T-helper 1 cell (primary cell): ENCODE measurements at places on chromosomes 2 and 18.

GRCh38 chr2:95208106-95208505 lies 785 bp downstream of the ZNF892 start:
- DNase-seq, result no peak

- no peak for DNase-seq
These were observed 4.7 kb downstream of the NBAS start for GRCh38 chr2:15556311-15556930.

DNA sequence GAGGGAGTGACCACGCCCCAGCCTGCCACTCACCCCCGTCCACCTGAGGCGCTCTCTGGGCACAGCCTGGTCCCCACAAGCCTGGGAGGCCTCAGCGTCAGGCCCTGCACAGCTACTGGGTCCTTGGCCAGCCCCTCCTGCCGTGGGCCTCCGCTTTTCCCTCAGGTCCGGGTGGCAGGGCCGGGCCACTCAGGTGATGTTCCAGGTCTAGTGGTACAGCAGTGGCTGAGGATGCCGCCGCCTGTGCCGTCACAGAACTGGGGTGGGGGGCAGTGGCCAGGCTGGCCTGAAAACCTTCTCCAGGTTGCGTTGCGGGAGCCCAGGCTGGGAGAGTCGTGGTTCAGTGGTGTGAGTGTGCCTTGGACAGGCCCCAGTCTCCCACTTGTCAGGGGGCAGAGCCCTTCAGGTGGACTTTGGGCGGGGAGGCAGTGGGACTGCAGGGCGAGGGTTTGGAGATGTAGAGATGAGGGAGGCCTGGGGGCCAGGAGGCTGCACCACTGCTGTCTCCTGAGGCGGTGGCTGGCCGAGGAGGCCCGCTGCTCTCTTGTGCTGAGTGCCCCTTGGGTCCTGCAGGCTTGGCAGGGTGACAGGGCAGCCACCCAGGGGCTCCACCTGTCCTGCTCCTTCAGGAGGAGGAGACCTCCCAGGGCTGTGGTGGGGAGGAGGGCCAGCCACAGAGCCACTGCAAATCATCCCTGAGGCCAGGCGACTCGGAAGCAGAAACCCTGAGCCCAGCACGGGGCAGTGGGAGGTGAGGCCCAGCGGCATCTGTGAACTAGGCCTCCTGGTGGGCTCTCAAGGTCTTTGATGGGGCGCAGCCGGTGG lies 7.6 kb downstream of the GPC1 start:
- no peak for DNase-seq

DNA sequence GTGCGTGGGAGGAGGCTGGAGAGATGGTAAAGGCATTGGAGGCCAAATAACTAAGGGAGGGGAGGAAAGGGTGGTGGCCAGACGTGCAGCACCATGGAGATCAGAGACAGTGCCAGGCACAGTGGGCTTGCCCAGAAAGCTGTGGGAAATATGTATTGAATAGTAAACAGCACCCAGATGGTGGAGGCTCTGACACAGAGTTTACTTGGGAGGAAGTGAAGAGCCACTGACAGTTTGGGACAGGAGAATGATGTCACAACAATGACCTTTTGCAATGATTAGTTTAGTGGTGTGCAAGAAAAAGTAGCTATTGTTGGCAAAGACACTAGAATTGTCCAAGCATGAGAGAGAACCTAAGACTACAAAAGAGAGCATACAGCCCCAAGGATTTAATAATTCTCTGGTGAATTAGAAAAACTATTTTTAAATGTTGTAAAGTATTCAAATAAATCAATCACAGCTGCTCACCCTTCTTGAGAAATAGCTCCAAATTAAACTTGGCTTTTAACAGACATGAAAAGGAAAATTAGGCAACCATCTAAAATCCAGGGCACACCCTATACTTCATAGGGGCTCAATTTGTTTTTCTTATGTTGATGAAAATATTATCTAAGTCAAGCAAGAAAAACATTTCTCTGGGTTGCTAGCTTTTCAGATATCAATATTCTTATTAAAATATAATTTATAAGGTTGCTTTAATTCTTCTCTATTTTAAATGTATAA lies 458.7 kb upstream of the HNRNPA3 start:
- DNase-seq, result no peak
